ENCODE measurements at places on chromosomes 3 and 15.

DNA sequence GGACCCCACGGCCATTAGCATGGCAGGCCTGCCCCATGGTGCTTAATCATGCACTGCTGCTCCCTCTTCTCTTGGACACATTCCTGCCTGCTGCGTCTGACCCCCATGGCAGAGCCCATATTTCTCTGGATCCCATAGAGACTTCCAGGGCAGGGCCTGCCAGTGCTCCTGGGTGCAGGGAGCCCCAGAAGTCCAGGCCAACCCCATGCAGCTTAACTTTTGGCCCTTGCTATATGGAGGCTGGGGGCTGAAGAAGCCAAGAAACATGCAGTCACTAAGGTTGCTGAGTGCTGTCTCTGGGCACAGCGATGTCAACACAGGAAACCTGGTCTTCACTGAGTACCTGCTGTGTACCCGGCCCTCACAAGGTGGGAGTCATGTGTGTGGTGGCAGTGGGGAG, 11.3 kb upstream of the PRKCD start:
- no peak overlapping the region for H3K4me3 ChIP-seq
- no peaks in the 10 kb centered on the region for H3K27me3 ChIP-seq
- no peak for DNase-seq
- no peak overlapping the region for H3K27ac ChIP-seq
- no peaks in the 10 kb centered on the region for H3K4me1 ChIP-seq

GRCh38 chr3:151979906-151980305, 106.5 kb downstream of the SUCNR1 start:
- H3K4me3 ChIP-seq, result no peak overlapping the region
- no peak overlapping the region for H3K27ac ChIP-seq
- no peak for DNase-seq
- H3K36me3 ChIP-seq, result no peaks in the 10 kb centered on the region
- H3K4me1 ChIP-seq, result no peaks in the 10 kb centered on the region
- H3K27me3 ChIP-seq, result no peaks in the 10 kb centered on the region

- DNase-seq, result no peak
- no peaks in the 10 kb centered on the region for H3K36me3 ChIP-seq
- peaks cover 8% of the 10 kb centered on the region for H3K4me1 ChIP-seq
Observed at GRCh38 chr3:4404881-4405280, 62.2 kb downstream of the SUMF1 start.

GRCh38 chr15:40796041-40796440, 10.8 kb upstream of the ZFYVE19 start:
- DNase-seq, result no peak
- H3K4me3 ChIP-seq, result no peak overlapping the region
- no peaks in the 10 kb centered on the region for H3K4me1 ChIP-seq
- H3K27me3 ChIP-seq, result no peaks in the 10 kb centered on the region

- H3K4me1 ChIP-seq, result peaks cover 20% of the 10 kb centered on the region
- H3K36me3 ChIP-seq, result no peaks in the 10 kb centered on the region
- H3K4me3 ChIP-seq, result no peak overlapping the region
- no peak overlapping the region for H3K27ac ChIP-seq
Observed at GRCh38 chr15:70827721-70828120, 26.2 kb downstream of the LARP6 start.

GRCh38 chr3:125098611-125099291, 43.0 kb upstream of the HEG1 start:
- H3K36me3 ChIP-seq, result no peaks in the 10 kb centered on the region
- no peaks in the 10 kb centered on the region for H3K4me1 ChIP-seq
- H3K4me3 ChIP-seq, result no peak overlapping the region
- no peaks in the 10 kb centered on the region for H3K27me3 ChIP-seq

GRCh38 chr15:65328506-65329287, 24.2 kb downstream of the RNU5B-1 start:
- no peak overlapping the region for H3K27ac ChIP-seq
- H3K27me3 ChIP-seq, result no peaks in the 10 kb centered on the region
- H3K4me3 ChIP-seq, result no peak overlapping the region

DNA sequence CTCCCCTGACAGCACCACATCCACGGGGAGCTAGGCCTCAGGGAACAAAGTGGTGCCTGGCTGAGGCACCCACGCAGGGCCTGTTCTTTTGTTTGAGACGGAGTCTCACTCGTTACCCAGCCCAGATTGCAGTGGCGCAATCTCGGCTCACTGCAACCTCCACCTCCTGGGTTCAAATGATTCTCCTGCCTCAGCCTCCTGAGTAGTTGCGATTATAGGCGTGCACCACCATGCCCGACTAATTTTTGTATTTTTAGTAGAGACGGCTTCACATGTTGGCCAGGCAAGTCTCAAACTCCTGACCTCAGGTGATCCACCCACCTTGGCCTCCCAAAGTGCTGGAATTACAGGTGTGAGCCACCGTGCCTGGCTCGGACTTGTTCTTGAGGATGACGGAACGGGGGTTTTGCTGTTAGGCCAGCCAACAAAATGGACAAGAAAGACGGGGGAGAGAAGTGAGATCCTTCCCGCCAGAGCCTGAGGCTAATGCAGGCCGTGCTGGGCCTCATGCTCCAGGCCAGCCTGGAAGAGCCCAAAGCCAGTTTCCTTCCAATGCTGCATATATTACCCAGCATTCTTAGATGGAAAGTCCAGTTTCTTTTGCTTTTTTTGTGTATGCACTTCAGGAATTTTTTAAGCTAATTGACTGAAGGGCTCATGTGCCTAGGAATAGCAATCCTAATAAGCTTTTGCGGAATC, 28.1 kb upstream of the FURIN start:
- no peak overlapping the region for H3K4me3 ChIP-seq
- H3K4me1 ChIP-seq, result no peaks in the 10 kb centered on the region
- H3K27me3 ChIP-seq, result no peaks in the 10 kb centered on the region

DNA sequence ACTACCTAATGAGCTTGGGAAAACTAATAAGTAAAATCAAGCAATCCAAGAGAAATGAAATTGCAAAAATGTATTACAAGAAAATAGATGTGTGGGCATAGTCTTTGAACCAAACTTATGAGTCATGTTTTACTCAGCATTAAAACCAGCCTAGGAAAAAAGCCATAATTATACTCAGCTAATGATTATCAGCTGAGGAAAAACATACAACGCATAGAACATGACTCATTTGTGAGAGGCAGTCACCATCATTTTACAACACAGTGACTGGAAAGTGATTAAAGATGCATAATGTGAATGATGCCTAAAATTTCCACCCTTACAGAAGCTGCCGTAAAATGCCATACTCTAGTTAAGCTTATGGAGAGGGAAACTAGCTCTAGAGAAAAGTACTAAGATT, 238.0 kb upstream of the EOMES start:
- no peaks in the 10 kb centered on the region for H3K27me3 ChIP-seq
- H3K36me3 ChIP-seq, result no peaks in the 10 kb centered on the region
- H3K4me3 ChIP-seq, result no peak overlapping the region
- no peaks in the 10 kb centered on the region for H3K4me1 ChIP-seq
- H3K27ac ChIP-seq, result no peak overlapping the region

DNA sequence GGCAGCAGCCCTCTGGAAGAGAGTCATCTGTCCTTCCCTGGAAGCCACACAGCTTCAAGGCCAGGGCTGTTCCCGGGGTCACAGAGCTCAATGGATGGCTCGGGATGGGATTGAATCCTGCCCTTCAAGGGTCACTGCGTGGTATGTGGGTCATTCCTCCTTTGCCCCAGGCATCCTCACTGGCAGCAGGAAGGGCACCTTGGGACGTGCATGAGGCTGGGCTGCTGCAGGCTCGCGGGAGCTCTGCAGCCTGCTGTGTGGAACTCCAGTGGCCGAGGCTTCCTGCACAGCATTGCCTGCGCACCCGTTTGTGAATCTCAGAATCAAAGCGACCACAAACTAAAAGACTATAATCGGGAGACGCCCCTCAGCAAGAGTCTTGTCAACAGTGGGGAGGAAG, 60.7 kb downstream of the PCSK6 start:
- no peaks in the 10 kb centered on the region for H3K27me3 ChIP-seq
- no peaks in the 10 kb centered on the region for H3K4me1 ChIP-seq
- no peaks in the 10 kb centered on the region for H3K36me3 ChIP-seq
- DNase-seq, result no peak
- no peak overlapping the region for H3K4me3 ChIP-seq

GRCh38 chr3:13346481-13347389, 73.4 kb downstream of the NUP210 start:
- peak; percentile 58 for DNase-seq
- H3K27ac ChIP-seq, result no peak overlapping the region
- H3K4me1 ChIP-seq, result no peaks in the 10 kb centered on the region
- no peak overlapping the region for H3K4me3 ChIP-seq
- H3K36me3 ChIP-seq, result peaks cover 12% of the 10 kb centered on the region
- no peaks in the 10 kb centered on the region for H3K27me3 ChIP-seq

DNA sequence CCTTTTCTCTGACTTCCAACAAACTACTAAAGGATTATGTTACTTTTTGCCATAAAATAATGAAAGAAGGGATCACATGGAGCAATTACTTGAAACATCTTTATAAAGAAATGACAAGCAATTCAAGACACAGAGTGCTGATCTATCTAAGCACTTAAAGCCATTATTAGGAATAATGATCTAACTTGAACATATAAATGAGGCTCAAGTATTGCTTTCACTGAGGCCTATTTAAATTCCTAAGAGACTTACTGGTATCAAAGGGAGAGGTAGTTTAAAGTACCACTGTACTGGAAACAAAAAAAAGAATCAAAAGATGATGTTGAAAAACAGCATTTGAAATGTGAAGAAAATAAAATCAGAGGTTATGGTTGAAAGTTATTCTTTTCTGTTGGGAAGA, 375.5 kb downstream of the PLCL2 start:
- no peaks in the 10 kb centered on the region for H3K36me3 ChIP-seq
- no peaks in the 10 kb centered on the region for H3K4me1 ChIP-seq
- DNase-seq, result no peak
- H3K27ac ChIP-seq, result no peak overlapping the region
- no peak overlapping the region for H3K4me3 ChIP-seq

DNA sequence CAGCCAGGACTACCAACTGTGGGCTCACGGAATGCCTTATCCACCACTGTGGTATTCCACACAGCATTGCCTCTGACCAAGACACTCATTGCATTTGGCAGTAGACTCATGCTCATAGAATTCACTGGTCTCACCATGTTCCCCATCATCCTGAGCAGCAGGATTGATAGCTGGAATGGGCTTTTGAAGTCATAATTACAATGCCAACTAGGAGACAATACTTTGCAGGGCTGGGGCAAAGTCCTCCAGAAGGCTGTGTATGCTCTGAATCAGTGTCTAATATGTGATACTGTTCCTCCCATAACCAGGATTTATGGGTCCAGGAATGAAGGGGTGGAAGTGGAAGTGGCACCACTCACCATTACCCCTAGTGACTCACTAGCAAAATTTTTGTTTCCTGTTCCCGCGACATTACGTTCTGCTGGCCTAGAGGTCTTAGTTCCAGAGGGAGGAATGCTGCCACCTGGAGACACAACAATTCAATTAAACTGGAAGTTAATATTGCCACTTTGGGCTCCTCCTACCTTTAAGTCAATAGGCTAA, 58.6 kb upstream of the CCDC80 start:
- no peaks in the 10 kb centered on the region for H3K36me3 ChIP-seq
- no peak overlapping the region for H3K4me3 ChIP-seq
- no peaks in the 10 kb centered on the region for H3K27me3 ChIP-seq

DNA sequence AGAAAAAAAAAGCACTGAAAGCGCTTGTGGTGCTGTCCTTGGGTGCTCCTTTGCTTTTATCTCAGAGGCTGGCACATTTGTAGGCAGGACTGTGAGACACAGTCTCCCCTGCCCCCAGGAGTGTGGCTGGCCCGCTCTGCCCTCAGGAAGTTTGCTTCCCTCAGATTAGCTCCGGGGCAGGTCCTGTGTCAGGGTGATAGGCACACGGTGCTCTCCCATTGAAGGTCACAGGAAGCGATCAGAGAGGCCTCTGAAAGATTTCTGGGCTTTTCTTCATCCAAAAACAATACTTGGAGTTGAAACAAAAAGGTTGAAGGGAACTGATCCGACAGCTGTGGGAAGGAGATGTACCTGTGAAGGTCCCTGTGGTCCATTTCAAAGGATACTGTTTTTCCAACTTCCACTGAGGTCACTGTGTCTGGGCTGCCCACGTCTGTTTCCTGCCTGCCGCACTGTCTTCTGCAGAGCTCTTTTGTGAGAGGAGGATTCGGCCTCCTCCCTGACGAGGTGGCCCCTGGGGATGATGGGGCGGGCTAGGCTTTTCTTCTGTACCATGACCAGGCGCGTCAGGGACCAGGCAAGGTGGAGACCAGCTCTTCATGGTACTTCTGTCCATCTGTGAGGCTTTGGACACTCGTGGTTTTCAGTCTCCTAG, 330.5 kb upstream of the CTDSPL start:
- H3K36me3 ChIP-seq, result no peaks in the 10 kb centered on the region
- no peak overlapping the region for H3K27ac ChIP-seq

DNA sequence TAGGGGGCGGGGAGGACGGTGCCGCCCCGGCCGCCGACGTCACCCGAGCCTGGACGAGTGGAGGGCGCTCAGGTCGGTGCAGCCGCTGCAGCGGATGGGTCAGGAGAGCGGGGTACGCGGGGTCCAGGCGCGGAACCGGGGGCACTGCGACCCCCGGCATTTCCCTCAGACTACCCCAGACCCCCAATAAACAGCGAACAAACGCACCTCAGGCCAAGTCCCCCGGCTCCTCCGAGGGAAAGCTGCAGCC, 78.9 kb downstream of the IQSEC1 start:
- DNase-seq, result peak; percentile 87
- H3K4me1 ChIP-seq, result no peaks in the 10 kb centered on the region
- H3K27me3 ChIP-seq, result no peaks in the 10 kb centered on the region
- H3K4me3 ChIP-seq, result peak overlapping the region; percentile 73
- peak overlapping the region; percentile 87 for H3K27ac ChIP-seq
- H3K36me3 ChIP-seq, result no peaks in the 10 kb centered on the region

- no peak for DNase-seq
- H3K27me3 ChIP-seq, result no peaks in the 10 kb centered on the region
- no peaks in the 10 kb centered on the region for H3K36me3 ChIP-seq
- H3K4me3 ChIP-seq, result no peak overlapping the region
Observed at GRCh38 chr3:38823722-38824121, 7.7 kb upstream of the SCN10A start.

GRCh38 chr3:127396473-127396872, 108.6 kb upstream of the PRR20G start:
- H3K36me3 ChIP-seq, result no peaks in the 10 kb centered on the region
- H3K4me3 ChIP-seq, result no peak overlapping the region
- H3K27me3 ChIP-seq, result no peaks in the 10 kb centered on the region
- DNase-seq, result no peak

DNA sequence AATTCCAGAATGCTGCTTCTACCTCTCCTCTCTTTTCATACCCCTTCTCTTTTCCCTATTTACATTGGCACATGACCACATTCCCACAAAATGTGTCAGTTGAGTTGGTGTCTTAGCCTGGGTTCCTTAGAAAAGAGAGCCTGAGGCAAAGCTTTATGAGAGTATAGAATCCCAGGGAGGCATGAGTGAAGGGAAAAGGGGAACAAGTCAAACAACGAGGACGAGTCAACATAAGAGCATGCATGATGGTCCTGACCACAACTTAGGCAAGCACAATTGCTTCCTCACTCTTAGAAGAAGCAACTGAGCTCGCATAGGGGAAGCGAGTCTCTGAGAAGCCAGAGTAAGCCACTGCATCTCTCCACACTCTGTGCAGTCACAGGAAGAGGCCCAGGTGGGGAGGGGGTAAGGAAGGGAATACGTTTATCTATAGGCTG, 15.4 kb upstream of the ZNF774 start:
- H3K36me3 ChIP-seq, result no peaks in the 10 kb centered on the region
- no peaks in the 10 kb centered on the region for H3K27me3 ChIP-seq
- no peaks in the 10 kb centered on the region for H3K4me1 ChIP-seq
- no peak overlapping the region for H3K27ac ChIP-seq

Measured in kidney (tissue), 22 donors.